ENCODE measurements at places on chromosomes 7 and 10.

GRCh38 chr7:491292-491957, 28.2 kb downstream of the PDGFA start:
- no peak for DNase-seq

DNA sequence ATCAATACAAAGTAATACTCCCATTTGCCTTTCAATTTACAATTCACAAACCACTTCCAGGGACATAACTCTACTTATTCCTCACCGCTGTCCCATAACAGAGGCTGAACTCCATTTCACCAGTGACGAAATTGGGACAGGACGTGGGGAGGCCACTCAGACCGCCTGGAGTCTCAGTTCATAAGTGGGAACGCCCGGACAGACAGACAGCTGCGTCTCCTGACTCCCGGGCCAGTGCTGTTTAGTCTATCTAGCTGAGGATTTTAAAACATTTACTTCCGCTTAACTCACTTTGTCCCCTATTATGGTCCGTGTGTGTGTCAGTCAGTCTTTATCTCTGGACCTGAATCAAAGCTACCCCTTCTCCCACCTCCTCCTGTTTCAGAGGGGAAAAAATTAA, 67.4 kb upstream of the ZNF438 start:
- no peak for DNase-seq

- no peak for DNase-seq
These were observed 22.0 kb downstream of the STEAP1B start for GRCh38 chr7:22477876-22478450.

DNA sequence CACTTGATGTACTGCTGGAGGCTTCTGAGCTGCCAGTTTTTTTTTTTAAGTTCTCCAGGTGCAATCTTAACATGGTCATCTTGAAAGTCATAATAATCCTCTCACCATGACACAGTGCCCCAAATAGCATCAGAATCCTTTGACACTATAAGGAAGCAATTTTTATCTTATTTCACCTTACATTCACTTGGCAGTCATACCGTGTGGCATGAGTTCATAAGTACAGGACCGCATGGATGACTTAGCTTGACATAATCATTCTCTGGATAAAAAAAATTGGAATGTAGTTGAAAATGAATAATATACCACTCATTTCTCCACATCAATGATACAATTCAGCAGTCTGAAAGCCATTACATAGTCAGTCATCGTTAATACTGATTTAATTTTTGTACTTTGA, 25.6 kb upstream of the TMEM196 start:
- no peak for DNase-seq

DNA sequence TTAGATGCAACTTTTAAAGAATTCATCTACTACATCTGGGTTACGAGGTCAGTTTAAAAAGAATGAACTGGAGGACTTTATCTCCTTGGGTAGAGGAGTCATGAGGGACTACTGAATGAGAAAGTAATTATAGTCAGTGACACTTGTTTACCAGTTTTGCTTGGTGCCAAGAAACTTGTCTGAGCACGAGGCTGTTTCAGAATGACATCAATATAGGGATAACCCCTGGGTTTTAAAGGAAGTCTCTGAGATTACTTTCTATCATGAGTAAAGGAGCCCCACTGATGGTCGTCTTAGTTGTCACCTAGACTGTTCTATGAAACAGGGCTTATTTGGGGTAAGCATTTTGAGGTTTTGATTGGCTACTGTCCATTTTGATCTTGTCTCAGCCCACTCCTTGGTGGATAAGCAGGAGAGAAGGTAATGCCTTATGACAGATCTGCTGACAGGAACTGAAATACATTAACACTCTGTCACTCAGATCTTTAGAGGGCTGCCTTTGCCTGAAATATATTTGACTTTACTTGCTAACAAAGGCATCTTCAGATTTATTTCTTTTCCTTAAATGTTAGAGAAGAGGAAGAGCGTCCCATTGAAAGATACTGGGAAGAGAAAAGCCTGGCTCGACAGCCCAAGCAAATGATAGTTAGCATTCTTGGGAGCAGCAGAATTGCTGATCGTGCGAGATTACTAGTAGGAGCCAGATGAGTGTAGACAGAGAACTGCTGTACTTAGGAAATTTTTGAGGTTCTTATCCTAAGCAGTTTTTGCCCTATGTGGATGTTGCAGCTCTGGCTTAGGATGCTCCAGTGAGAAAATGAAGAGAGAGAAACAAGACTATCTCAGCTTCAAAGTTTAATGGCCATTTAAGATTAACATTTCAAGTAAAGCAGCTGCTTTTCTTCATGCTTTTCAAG, 299.2 kb upstream of the LRGUK start:
- DNase-seq: no peak

- DNase-seq: no peak
These were observed 362.3 kb upstream of the MTPN start for GRCh38 chr7:136339464-136339863.

- no peak for DNase-seq
These were observed 96.6 kb downstream of the TPST1 start for GRCh38 chr7:66301737-66302136.

DNA sequence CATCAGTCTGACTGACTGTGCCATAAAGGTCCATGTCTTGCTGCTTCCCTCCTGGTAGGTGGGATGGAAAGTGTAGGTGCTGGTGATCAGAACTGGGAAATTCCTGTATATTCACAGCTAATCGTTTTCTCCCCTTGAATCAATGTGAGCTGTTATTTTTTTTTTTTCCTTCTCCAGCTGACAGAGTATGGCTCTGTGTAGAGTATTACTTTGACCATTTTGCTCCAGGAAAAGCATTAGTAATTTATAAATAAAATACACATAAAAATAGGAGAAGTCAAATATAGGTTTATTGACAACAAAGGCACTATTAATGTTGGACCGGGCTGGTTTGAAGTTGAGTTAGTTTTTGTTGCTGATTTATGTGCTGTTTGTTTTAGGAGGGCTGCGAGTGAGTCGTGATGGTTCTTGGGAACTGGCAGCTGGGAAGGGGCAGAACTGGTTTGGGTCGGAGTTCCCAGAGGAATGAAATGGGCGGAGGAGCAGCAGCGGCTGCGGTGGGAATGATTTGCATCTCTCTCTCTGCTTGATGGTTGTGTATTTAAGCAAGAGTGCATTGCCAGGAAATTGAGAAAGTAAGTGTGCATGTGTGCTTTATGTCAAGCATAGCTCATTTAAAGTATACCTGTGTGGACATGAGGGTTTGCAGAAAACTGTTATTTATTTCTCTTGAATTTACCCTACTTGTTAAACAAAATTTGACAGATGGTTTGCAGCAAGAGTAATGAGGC, 80.9 kb downstream of the LRMDA start:
- DNase-seq: peak; percentile 12

GRCh38 chr7:12458520-12459131, 55.0 kb upstream of the VWDE start:
- DNase-seq: no peak

GRCh38 chr10:58157076-58157766, 110.5 kb downstream of the IPMK start:
- DNase-seq: no peak

- no peak for DNase-seq
These were observed 120.9 kb upstream of the KCTD7 start for GRCh38 chr7:66507764-66508296.

DNA sequence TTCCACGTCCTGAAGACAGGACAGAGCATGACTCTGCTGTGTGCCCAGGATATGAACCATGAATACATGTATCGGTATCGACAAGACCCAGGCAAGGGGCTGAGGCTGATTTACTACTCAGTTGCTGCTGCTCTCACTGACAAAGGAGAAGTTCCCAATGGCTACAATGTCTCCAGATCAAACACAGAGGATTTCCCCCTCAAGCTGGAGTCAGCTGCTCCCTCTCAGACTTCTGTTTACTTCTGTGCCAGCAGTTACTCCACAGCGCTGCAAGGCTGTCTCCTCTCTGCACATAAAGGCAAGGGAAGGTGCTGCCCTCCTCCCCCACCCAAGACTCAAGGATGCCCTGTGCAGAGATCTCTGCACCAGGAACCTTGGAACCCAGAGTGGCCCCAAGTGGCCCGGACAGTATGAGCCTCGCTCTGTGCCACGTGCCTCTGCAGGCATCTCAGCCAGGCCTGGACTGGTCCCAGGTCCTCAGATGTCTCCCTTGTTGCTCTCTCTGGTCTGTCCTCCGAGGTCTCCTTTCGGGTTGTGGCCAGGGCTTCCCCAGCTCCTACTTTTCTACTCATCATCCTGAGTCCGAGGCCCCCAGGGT, 230.3 kb upstream of the PRSS58 start:
- no peak for DNase-seq

- DNase-seq: no peak
These were observed 24.8 kb downstream of the ARHGAP19 start for GRCh38 chr10:97267671-97268070.

- no peak for DNase-seq
These were observed 135.5 kb upstream of the FRMD4A start for GRCh38 chr10:14466257-14466656.

- DNase-seq: no peak
These were observed 56.9 kb upstream of the NPY start for GRCh38 chr7:24227068-24227467.

- peak; percentile 49 for DNase-seq
These were observed 248.9 kb downstream of the COBL start for GRCh38 chr7:51067757-51068156.

DNA sequence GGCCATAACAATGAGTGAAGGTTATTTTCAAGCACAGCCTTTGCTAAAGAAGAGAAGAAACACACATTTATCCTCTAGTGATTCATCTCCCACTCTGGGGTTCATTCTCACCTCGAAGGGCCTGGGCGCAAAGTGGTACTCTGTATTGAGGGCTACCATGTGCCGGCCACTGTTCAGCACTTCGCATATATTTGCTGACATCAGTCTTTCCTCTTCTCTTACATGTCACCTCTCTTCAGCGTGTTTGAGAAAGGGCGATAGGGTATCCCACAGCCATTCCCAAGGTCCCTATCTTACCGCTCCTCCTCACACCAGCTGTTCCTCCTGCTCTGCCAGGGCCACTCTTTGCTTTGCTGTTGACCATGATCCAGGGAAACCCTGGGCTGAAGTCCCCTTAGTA, 48.8 kb upstream of the ECHDC3 start:
- no peak for DNase-seq

DNA sequence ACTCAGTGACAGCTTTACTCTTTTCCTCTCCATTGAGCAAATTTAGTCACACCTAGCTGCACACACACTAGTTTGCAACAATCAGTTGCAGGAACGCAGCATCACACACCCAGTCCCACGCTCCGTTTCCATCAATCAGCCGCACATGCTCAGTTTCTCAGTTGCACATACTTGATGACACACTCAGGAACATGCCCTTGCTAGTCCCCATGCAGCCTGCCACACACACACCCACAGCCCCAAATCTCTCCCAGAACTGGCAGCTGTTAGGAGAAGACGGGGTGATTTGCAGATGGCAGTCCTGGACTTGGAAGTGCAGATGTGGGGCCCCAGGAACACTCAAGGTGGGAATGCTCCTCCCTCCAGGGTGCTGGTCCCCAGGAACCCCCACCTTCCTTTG, 7.7 kb downstream of the LBX1 start:
- no peak for DNase-seq

GRCh38 chr7:92997152-92997551, 120.6 kb downstream of the SAMD9 start:
- DNase-seq: no peak

GRCh38 chr7:70545214-70545613, 586.7 kb upstream of the GALNT17 start:
- DNase-seq: no peak

- DNase-seq: no peak
These were observed 720 bp upstream of the RFC2 start for GRCh38 chr7:74254858-74255379.

DNA sequence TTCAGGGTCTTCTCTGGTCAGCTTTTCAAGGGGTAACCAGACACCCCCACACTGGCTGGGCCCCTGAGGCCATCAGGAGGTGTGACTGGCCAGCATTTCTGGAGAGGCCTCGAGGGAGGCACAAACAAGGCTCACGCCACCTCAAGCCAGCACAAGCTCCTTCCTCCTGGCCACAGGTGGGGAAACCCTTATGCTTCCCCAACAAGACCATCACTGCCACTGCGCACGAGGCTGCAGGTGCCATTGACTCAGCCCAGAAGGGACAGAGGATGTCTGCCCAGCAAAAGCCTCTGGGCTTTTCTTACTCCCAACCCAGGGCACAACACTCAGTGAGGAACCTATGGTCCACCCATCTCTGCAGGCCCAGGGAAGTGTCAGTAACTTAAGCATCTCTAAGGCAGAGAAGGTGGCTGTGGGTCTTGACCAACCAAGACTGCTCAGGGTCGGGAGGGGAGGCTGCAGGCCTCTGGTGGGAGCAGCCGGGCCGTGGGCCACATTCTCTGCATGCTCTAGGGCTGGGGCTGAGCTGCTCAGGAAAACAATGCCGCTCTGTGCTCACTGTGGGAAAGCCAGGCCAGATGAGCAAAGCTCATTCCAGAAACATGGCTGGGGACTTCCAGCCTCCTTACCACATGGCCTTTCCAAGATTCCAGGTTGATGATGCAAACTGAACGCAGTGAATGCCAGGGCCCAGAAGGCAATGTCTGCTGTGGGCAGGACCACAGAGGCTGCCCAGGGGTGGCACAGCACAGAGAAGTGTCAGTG, 24.2 kb upstream of the RASSF4 start:
- no peak for DNase-seq

- no peak for DNase-seq
These were observed 147.4 kb downstream of the CUX1 start for GRCh38 chr7:101964680-101965452.

GRCh38 chr7:115269486-115269885, 347.6 kb downstream of the MDFIC start:
- no peak for DNase-seq

- DNase-seq: no peak
These were observed 17.1 kb downstream of the ADAM8 start for GRCh38 chr10:133259602-133259989.

GRCh38 chr7:51228386-51228958, 88.1 kb downstream of the COBL start:
- no peak for DNase-seq

DNA sequence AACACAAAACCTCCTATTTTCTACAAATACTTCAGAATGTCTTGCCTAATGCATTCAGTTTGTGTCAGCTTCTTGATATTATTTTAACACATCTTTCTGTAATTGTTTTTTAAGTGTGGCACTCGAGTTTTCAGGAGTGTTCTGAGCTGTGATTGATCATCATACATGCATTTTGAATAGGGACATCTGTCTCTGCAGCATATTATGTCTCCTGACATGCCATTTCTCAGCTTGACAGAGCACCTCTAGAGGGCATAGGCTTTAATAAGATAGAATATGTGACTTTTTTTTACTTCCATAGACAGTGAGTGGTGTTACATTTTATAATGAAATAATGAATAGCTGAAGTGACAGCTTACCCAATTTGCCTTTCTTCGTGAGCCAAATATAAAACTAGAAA, 219.2 kb upstream of the HDAC9 start:
- no peak for DNase-seq

GRCh38 chr7:82926477-82926876, 236.2 kb downstream of the PCLO start:
- DNase-seq: no peak

- DNase-seq: no peak
These were observed 550 bp upstream of the ANK3 start for GRCh38 chr10:60390224-60390626.

DNA sequence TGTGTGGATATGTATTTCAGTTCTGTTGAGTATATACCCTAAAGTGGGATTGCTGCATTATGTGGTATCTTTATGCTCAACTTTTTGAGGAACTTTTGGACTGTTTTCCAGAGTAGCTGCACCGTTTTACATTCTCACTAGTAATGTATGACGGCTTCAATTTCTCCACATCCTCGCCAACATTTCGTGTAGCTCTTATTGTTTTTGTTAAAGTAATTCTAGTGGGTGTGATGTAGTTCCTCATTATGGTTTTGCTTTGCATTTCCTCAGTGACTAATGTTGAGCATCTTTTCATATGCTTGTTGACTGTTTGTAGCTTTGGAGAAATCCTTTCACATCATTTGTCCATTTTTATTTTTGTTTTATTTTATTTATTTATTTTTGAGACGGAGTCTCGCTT, 4.5 kb downstream of the STMP1 start:
- DNase-seq: no peak

Data from progenitor cell of endocrine pancreas (in vitro differentiated cells).